ENCODE measurements at places on chromosomes 12 and 14.
A peak's percentile ranks its signal among the peaks of the same experiment; 100 is the strongest.

- DNase-seq, result peak; percentile 83
These were observed at the start of gene PDE3A for GRCh38 chr12:20368114-20368650. PDE3A (plus strand) TSS chr12:20368537; CDS start chr12:20369285, 748 bp downstream.

DNA sequence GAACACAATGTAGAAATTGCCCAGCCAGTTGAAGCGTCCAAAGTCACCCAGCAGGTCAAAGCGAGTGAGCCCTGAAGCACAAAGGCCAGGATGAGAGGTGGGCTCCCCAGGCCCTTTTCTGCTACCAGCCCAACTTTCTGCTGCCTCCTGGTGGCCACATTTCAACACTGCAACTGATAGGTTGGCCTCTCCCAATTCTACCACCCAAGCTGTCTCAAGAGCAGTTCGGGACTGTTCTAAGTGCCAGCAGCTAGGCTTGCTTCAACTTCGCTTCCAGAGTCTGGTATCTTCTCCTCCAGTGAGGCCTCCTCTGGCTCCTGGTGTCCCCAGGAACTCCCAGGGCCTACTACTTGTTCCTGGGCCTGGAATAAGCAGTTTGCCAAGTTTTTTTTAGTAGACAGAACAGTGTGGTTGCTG, 3.4 kb upstream of the DHH start:
- DNase-seq, result peak; percentile 45

- no peak for DNase-seq
These were observed 42.8 kb upstream of the CMKLR1 start for GRCh38 chr12:108381787-108382436.

DNA sequence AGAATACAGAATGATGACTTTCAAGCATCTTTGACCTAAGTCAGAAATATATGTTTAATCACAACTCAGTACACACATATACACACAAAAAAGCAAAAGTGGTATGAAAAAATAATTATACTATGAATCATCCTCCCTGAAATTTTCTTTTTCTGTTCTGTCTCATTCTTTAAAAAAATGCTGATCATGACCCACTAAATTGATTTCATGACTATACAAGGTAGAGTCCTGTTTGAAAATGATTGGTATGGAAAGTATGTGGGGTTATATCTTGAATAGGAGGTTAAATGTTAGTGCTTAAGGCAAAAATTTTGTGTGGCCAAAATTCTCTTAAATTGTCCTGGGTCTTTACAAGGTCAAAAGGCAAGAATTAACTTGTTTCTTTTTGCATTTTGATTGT, 80.4 kb downstream of the SUDS3 start:
- DNase-seq, result peak; percentile 66

GRCh38 chr12:88884600-88884999, 304.3 kb upstream of the KITLG start:
- DNase-seq, result no peak

DNA sequence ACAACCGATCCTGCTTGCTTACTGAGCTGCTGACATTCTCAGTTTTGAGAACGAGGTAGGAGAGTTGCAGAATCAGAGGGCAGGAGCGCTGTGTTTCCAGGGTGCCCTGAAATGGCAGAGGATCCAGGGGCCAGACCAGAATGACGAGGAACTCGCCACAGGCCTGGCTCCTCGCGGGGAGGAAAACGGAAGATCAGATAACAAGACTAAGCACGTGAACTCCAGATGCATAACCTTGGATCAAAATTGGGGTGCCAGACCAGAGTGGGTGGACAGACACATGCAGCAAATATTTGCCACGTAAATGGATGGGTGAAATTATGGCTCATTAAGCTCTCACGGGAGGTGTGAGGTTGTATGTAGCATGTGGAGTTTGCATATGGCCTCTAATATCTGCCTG, 46.5 kb downstream of the ELK3 start:
- no peak for DNase-seq

DNA sequence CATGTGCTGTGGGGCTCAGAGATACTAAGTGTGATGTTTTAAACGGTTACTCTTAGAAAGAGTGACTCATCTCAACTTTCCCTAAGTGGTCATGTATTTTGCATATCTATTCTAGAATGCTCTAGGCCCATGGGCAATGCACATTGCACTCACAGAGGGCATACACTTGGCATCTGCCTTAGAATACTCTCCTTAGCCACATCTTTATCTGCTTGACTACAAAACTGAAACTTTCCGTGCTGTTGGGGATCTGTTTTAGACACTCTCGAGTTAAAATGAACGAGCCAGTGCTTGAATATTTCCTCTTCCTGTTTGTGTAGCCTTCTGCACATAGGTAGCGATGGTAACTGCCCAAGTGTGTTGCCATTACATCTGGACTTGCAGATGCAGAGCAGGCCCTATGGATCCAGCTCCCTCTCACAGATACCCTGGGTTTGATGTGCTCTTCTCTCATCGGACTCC, 180.5 kb downstream of the CAND1 start:
- DNase-seq, result no peak

- no peak for DNase-seq
These were observed 110.5 kb downstream of the SCARB1 start for GRCh38 chr12:124753228-124753591.

DNA sequence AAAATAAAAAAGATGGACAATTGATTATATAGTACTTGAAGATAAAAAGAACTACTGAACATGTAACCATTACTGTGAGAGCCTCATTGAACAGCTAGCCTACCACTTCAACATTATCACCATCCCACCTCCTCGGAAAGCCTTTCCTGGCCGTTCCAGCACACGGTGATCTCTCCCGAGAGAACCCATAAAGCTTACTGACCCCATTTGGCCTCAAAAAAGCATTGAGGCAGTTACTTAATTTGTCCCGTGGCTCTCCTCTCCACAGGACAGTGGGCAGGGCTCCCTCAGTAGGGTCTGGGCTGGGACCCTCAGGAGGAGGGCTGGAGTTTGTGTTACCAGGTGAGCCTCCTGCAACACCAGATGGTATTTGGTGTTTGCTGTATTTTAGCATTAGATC, 55.8 kb downstream of the RAB35 start:
- no peak for DNase-seq

DNA sequence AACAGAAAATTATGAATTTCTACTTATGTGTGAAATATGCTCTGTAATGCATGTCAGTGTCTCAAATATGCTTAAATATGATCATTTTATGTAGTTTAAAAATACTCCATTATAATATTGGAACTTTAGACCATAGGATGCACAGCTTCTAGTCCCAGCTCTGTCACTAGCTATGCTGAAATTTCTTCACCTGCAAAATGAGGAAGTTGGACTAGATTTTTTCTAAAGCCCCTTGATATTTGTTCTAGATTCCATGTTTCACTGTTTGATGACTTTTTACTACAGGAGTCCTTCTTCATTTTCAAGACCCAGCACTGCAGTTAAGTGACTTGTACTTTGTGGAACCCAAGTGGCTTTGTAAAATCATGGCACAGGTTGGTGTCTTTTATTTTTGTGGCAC, 90.1 kb downstream of the LRRK2 start:
- no peak for DNase-seq

- no peak for DNase-seq
These were observed 157.9 kb downstream of the ZNF664 start for GRCh38 chr12:124130691-124131591.

GRCh38 chr14:69199786-69200185, 8.5 kb downstream of the EXD2 start:
- no peak for DNase-seq

GRCh38 chr14:61128382-61129167, 147.5 kb downstream of the SLC38A6 start:
- DNase-seq, result no peak

- no peak for DNase-seq
These were observed 1.2 kb downstream of the TTC7B start for GRCh38 chr14:90814806-90815571.

DNA sequence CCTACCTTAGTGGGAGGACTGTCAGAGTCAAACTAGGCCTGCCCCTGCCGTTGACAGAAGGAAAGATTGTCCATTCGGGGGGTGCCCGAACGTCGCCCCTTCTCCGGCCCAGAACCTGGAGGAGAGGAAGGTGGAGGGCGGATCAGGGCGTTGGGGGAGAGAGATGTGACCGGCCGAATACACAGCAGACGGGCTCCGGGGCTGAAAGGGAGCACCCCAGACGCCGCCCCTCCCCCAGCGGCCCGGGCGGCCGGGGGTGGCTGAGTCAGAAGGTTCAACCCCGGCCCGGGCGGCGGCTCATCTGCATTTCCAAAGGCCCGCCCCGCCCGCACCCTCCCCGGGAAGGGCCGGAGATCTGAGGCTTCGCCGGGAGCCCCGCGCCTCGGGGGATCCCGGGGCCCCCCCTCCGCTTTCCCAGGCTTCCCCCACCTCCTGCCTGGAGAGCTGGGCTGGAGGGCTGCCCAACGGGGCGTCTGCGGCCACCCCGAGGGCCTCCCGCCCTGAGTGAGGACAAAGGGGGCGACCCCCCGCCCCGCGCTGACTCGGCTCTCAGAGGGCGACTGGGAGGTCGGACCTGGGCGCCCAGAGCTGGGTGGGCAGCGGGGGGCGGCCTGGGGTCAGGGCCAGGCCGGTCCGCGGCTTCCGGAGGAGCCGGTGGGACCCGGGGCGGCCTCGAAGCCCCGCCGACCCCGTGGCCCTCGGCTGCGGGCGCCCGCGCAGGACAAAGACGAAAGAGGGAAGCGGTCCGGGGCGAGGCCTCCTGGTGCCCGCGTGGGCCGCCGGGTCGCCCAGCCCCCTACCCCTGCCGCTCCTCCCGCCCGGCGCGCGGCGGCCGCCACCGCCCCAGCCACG, 3.7 kb upstream of the SETD1B start:
- peak; percentile 93 for DNase-seq

DNA sequence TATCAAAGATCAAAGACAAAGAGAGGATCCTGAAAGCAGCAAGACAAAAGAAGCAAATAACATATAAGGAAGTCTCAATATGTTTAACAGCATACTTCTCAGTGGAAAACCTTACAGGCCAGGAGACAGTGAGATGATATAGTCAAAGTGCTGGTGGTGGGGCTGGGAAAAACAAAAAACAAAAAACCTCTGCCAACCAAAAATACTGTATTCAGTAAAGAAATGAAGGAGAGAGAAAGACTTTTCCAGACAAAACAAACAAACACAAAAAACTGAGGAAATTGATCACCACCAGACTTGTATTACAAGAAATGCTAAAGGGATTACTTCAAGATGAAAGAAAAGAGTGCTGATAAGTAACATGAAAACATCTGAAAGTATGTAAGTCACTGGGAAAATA, 221.2 kb downstream of the ADGRD1 start:
- DNase-seq, result no peak

GRCh38 chr12:69566603-69567002, 18.7 kb upstream of the CCT2 start:
- no peak for DNase-seq

DNA sequence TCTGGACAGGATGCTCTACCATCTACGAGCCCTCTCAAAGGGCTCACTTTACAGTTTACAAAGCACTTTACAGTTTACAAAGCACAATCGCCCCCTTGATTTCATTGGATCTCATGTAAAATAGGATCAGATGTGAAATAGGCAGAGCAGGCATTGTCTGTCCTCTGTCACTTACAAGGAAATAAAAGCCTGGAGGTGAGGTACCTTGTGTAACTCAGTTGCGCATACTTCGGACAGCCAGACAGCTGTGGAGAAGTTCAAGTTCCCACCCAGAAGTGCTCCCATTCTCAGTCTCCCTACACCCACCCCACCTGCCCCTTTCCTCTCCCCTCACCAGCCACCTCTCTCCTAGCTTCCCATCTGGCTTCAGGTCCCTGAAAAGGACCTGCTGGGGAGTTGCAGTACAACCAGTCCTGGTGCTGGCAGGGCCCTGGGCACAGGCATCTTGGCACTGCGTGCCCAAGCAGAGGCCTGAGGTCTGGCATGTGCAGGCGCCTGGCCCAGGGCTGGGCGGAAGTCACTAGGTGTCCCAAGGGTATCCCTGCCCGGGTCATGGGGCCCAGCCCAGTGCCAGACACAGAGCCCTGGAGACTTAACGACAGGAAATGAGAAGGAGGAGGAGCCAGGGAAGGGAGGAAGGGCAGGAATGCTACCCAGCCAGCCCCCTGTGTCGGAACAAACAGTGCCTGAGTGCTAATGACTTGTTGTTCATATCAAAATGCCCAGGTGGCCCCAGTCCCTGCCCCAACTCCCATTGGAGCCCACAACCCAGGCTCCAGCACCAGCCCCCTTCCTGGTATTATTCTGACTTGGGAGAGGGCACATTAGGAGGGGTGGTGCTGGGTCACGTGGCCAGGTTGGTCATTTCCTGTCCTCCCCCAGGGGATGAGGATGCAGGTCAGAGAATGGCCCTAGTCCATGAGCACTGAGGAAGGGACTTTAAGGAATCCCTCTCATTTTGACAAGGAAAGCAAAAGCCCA, 5.4 kb downstream of the RAPGEF3 start:
- DNase-seq, result peak; percentile 58

- DNase-seq, result peak; percentile 64
These were observed 78.8 kb downstream of the TMCC3 start for GRCh38 chr12:94571556-94571955.

- DNase-seq, result no peak
These were observed 96.2 kb downstream of the SEC23A start for GRCh38 chr14:39006721-39007410.

GRCh38 chr12:46471404-46471803, 98.8 kb upstream of the SLC38A2 start:
- DNase-seq, result no peak

- peak; percentile 2 for DNase-seq
These were observed 349.5 kb downstream of the GXYLT1 start for GRCh38 chr12:41795051-41795600.

DNA sequence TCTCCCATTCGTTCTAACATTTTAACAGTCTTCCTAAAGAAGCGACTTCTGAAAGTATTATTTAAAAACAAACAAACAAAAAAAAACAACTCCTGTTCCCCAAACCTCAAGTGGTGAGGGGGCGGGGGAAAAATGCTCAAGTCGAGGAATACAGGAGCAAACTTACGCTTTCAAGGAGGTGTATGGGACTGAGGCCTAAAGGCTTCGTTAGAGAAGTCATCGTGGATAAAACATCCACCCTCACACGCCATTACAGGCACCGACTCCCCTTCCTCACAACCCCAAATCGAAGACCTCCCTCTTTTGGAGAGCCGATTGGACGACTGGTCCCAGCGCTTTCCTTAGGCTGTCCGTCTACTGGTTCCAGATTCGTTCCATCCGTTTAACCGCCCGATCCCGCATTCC, 693 bp downstream of the CBX5 start:
- DNase-seq, result no peak

GRCh38 chr14:88940671-88941070, 116.2 kb downstream of the TTC8 start:
- no peak for DNase-seq

DNA sequence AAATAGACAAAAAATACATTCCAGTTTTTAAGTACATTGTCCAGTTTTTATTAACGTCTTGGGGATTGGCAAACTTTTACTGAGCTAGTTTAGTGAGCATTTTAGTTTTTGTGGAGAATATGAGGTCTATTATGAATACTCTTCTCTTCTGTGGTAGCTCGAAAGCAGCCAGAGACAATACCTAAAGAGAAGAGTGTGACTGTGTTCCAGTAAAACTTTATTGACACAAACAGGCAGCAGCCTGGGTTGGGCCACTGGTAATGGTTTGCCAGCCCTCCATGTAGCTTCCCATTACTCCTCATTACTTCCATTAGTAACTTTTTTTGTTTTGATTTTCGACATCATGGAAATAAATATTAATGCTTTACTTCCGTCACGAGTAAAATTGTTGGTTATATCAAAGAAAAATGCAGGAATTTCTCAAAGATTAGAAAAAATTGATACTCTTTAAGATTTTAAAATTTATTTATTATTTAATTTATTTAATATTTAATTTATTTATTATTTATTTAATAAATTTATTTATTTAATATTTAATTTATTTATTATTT, 19.6 kb downstream of the RMST start:
- no peak for DNase-seq

Data from EL (cell line).